ENCODE measurements at places on chromosomes 4 and X.
A peak's percentile ranks its signal among the peaks of the same experiment; 100 is the strongest.

DNA sequence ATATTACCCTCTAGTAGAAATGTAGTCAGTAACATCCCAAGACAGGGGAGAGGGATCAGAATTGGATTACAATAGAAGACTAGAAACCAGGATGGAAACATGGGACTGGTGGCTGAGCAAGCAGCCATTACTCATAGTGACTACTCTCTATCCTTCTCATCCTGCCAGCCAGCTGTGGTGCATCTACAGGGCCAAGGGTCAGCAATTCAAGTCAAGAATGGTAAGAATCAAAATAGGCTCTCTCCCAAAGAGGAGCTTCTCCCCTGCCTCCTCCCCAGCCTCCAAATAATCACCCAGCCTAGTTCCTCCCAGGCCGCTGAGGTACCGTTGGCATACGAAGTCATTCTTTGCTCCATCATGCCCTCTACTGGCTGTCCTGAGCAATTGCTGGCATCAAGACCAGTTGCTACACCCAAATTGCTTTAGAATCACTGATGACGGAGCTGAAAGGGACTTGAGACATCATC lies 19.4 kb downstream of the AWAT2 start:
- DNase-seq = peak; percentile 47

DNA sequence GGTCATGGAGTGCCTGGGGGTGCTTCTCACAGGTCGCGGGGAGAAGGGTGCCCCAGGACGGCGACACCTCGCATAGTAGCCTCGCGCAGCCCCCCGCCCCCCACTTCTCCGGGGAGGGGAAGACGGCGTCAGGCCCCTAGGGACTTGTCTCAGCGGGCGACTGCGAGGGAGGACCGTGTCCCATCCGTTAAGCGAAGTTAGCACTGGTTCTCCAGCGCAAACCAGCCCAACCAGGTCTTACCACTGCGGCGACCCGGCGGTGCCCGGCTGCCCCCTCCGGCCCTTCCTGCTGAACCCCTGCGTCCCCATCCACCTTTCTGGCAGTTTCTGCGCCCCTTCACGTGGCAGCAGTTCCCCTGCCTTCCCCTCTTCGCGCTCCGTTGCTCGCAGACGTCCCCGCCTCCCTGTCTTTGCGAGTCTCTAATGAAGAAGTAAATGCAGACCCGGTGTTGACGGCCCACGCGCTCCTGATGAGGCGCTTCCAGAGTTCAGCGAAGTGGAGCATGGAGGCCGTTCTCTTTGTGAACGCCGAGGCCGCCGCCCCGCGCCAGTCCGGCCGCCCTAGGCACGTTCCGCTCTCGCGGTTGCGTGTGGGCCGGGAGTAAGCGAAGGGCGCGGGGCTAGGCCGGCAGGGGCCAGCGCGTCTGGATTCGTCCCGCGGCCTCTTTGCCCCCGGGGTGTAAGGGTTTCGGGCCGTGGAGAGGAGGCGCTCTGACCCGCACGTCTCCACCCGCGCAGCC lies 3.0 kb downstream of the SLIT2 start:
- DNase-seq = no peak

- no peak for DNase-seq
Measured at GRCh38 chrX:118823263-118824172, at the start of gene ZCCHC12. TSS of gene ZCCHC12 (plus strand) at chrX:118823824. CDS start at chrX:118825245, 1,421 bp downstream.

DNA sequence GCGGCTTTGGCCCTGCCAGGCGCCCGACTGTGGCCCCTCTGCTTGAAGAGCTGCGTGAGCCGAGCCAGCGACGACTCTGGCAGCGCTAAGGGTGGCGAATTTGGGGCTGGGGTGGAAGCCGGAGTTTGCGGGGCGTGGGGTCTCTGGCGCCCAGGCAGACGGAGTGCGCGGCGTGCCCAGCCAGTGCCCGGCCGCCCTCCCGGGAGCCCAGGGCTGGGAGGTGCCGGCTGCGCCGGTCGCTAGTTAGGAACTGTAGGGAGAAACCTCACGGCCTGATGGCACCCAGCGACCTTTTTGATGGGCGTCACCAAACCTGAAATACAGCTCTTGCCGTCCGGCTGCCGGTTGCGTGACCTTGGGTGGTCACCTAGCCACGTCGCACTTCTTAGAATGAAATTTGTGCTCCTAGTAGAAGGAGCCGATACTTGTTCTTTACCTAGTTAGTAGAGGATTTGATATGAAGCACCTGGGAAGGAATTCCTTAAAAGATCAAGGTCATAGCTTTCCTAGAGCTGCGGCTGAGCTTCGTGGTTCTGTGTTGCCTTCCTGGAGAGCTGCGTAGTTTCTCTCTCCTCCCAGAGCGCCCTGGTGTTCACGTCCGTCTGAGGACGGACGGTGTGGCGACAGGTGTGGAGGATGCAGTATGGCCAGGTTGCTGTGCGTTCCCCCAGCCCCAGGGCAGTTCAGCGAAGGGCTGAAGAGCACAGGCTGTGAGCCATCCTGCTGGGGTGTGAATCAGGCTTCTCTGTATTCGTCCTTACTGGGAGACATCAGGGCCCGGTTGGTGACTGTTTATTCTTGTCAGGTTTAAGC lies 680 bp downstream of the MAEA start:
- DNase-seq = no peak

DNA sequence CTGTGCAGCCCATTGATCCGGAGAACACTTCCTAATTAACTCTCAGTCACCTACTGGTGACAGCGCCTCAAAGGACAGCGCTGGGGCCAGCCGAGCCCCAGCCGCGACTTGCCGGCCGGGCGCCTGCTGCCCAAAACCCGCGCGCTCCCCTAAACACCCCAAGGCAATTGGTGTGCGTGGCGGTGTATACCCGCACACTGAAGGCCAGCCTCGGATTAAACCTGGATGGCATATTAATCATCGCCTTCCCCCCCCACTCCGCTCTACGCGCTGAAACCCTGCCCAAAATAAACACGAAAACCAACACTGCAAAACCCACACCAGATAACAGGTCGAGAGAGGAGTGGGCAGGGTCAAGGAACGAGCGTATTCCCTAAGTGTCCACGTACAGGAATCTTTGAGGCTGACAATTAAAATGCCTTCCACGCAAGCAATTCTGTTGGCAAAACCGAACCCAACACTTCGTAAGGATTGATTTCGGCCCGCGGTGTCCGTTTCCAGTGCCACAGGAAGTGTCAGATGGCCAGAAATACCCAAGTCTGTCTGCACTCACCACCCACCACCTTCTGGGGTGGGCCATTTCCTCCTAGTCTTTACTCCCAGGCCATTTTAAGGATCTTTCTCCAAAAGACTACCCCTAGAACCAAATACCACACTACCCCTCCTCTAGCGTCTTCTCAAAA lies 2.7 kb downstream of the BCOR start:
- DNase-seq = no peak

DNA sequence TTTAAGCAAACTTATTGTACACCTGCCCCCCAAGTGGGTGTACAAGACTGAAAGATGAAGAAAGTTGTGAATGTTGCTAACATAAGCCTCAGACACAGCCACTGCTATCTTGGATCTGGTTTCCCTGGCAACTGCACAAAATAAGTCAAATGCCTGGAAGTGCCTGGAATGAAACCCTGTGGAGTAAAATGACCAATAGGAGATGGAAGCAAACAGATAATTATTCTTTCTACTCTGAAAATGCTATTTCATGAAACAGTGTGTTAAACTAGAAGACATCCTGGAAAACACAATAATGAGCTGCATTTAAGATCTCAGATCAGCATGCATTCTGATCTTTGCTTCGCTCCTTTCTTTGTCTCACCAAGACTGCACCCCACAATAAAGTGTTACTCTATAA lies 1016.0 kb downstream of the ARAP2 start:
- no peak for DNase-seq

- DNase-seq = no peak
Measured at GRCh38 chr4:27397886-27398285, 537.2 kb downstream of the STIM2 start.

DNA sequence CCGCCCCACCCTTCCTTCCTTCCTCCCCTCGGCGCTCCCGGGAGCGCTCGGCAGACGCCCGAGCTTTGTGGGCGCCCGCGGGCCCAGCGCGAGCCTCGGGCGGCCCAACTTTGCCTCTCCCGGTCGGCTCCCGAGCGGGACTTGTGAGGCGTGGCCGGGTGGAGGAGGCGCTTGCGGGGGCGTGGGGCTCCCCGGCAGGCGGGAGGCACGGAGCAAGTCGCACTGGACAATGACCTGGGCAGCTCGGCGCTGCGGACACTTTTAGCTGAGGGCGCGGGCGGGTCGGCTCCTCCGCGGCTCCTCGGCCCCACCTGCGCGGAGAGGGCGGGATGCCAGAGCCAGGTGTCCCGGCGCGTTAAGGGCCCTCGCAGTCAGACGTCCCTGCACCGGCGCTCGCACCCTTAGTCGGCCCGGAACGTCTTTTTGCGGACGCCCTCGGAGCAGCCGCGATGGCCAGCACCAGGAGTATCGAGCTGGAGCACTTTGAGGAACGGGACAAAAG lies 385 bp downstream of the DCLK2 start:
- no peak for DNase-seq

- no peak for DNase-seq
Measured at GRCh38 chrX:148871422-148872160, 371.2 kb downstream of the AFF2 start.

DNA sequence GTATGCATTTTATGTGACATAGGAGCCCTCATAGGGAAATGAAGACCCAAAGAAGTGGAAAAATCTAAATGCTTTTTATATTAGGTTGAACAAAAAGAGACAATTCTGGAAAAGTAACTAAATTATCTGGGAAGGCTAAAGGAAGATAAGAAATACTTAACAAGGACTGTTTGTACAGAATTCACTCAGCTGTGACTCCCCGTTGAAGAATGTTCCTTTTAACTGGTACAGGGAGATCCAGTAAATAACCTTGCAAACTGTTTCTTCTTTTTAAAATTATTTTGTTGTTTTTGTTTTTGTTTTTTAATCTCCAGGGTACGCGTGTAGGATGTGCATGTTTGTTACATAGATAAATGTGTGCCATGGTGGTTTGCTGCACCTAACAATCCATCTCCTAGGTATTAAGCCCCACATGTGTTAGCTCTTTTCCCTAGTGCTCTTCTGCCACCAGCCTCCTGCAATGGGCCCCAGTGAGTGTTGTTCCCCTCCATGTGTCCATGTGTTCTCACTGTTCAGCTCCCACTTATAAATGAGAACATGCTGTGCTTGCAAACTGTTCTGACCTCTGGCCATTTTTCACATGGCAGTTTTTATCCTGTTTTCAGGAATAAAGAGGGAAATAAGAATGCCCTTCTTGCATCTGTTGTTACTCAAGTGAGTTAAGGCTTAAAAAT lies 81.7 kb downstream of the PWWP3B start:
- DNase-seq = no peak

GRCh38 chr4:121792966-121793365 lies 8.2 kb upstream of the EXOSC9 start:
- no peak for DNase-seq

DNA sequence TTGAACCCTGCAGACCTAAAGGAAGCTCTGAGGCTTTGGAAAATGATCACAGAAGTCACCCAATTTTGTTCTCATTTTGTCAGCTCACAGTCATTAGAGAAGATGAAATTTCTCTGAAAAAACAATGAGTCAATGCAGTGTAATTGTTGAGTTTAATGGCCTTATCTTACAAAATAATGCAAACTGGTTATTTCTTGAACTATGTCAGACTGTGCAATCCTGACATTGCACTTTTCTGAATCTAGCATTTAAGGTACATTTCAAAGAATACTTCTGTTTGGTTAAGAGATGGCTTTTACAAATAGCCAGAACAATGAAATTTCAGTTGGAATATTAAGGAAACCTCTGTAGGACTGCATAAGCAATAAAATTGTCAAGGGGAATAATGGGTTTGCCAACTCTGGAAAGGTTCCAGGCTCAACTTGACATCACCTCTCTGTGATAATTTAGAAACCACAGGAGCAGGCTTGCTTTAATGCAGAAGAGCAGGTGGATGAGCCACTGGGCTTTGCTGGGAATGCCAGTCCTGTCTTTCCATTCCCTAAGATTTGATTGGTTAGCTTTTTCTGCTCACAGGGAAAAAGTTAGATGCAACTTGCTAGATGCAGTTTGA lies 222.8 kb downstream of the FRMPD4 start:
- no peak for DNase-seq
